ENCODE measurements at places on chromosomes 12 and 14. TPM values are rescaled to one million over a fixed set of nuclear protein-coding genes. Genes with fewer than 3 reads are reported as not detected.
A peak's percentile ranks its signal among the peaks of the same experiment; 100 is the strongest.

GRCh38 chr14:53152184-53152886 is 788 bp downstream of the DDHD1 start:
- peak; percentile 74 for DNase-seq

DNA sequence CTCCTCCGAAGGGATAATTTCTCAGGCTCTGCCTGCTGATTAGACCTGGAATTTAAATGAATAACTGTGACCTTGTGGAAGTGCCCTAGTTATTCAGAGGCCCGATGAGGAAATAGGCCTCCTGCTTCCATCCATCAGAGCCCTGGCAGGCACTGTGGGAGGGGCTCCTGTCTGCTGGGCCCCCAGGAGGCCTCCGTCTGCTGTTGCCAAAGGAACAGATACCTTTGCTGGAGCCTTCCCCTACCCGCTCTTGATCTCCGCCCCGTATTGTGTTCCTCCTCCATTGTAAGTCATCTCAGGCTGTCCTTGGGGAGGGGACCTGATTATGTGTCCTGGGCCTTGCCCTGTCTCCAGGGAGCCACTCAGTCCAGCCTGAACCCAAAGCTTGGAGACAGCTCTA is 112.3 kb downstream of the NRXN3 start:
- DNase-seq: no peak

DNA sequence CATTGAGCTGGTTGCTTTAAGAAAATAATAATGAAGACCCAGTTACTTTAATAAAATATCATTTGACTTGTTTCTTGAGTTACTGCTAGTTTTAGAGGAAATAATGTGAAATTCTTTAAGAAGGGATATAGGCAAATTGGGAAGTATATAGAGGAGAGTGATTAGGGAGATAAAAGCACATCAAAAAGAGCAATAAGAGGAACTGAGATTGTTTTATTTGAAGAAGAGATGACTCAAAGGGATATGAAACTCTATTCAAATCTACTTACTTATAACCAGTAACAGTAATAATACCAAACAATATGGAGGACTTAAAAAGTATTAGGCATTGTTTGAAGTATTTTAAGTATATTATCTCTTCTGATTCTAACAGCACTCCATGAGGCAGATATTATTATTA is 37.1 kb downstream of the LRRK2 start:
- DNase-seq: no peak

DNA sequence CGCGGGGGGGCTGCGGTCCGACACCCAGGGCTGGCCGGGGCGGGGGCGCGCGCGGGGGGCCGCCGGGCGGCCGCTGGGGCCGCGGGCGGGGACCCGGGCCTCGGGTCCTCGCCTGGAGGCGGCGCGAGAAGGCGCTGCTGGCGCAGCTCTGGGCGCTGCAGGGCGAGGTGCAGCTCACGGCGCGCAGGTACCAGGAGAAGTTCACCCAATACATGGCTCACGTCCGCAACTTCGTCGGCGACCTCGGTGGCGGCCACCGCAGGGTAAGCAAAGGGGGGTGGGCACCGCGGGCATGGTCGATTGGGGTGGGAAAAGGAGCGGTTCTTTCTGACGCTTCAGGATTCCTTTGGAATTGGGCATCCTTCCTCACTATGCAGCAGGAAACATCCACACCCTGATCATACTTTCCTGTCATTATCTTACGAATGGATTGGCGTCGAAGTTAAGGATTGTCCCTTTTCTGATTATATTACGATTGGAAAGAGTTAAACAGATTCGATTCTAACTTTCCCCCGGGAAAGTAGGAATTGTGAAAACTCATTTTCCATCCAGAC is 798 bp downstream of the PDZRN4 start:
- DNase-seq: peak; percentile 58

DNA sequence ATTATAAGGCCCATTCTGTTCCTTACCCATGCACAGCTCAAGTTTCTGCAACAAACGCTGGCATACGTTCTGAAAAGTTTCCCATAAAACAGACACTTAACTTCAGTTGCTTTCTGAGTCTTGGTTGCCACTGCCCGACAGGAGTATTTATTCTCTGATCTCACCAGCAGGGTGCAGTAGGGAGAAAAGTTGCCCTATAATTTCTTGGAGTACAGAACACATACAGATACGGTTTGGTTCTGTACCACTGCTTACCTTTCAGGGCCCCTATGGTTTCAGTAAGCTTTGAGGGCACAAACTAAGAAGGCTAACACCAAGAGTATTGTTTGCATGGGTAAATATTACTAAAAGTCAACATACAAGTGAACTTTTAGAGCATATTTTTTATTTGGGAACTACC is 77.9 kb downstream of the SPATA7 start:
- peak; percentile 53 for DNase-seq

GRCh38 chr12:124915239-124916236 is 1.1 kb upstream of the UBC start:
- no peak for DNase-seq

GRCh38 chr12:1857821-1858220 is 37.5 kb downstream of the LRTM2 start:
- DNase-seq: no peak

DNA sequence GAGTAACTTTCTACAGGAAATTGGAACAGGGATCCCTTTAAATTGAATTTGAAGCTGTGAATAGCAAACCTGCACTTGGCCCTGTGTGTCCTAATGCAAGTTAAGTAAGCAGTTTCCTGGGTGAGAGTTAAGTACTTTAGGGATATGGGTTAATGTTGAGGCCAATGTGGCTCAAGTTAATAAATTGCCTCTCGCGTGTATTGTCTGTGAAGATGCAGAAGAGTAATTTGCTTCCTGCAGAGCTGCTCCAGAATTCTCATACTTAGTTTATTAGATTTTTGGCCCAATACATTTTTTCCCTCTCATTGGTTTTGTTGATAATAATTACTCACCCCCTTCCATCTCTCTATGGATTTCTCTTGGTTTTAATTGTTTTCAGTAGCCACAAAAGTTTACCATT is 86.5 kb downstream of the SLC25A47 start:
- DNase-seq: no peak

GRCh38 chr12:104166465-104166864 is 28.5 kb upstream of the NFYB start:
- no peak for DNase-seq

GRCh38 chr14:101947577-101947903 is 16.8 kb upstream of the DYNC1H1 start:
- DNase-seq: no peak

GRCh38 chr12:95857156-95857555 is 1.6 kb upstream of the SNRPF start:
- peak; percentile 31 for DNase-seq

DNA sequence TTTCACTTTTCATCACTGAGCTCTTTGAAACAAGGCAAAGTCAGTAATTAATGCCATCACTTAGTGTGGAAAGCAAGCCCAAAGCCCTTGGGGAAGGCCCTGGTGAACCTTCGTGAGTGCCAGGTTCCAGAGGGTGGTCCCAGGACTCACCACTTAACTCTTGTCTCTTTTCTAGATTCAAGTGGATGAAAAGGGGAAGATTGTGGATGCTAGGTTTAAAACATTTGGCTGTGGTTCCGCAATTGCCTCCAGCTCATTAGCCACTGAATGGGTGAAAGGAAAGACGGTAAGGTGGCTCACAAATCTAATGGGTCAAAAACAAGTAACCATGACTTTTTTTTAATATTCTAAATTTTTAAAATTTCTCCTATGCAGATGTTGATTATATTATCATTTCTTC is 2.8 kb downstream of the ISCU start:
- no peak for DNase-seq

DNA sequence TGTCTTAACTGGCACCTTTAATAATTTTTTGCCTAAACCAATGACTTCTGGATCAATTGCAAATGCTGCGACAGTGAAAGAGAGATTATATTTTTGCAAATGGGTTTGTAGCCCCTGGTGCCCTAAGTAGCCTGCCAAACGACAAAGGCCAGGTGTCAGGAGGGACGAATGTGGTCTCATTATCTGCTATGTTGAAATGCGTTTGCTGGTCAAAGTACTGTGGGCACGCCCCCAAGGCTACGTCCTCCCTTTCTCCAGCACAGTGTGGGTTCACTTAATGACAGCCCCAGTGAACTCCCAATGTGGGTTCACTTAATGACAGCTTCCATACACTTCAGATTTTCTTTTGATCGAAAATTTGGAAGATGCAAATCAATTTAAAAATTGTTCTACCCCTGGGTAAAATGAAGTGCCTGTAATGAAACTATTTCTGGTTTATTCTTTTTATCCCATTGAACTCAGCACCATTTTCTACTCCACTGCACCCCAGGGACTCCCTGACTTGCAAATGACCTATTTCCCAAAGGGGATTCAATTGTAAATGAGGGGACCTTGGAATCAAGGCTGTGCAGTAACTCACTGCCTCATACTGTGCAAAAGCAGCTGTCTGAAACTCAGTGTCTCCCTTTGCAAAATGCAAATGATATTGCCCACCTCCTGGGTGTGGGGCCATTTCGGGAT is 1.4 kb downstream of the SERPINA11 start:
- DNase-seq: peak; percentile 53

GRCh38 chr14:36439766-36440165 is 80.3 kb downstream of the NKX2-1 start:
- DNase-seq: no peak

GRCh38 chr14:64857979-64858744 is 21.5 kb downstream of the SPTB start:
- no peak for DNase-seq

DNA sequence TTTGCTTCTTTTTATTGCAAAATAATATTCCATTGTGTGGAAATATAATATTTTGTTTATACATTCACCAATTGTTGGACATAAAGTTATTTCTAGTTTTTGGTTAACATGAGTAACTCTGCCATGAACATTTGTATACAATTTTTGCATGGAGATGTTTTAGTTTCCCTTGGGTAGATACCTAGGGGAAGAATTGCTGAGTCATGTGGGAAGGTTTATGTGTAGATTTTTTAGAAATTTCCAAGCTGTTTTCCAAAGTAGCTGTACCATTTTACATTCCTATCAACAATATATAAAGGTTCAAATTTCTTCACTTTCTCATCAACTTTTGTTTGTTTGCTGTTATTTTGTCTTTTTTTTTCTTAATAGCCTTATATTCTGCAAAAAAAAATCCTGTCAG is 664.7 kb upstream of the FBXO33 start:
- no peak for DNase-seq

CLEC7A gene
- 0.07 TPM for total RNA-seq

ZC2HC1C gene
- total RNA-seq: 2.7 TPM

OAS2 gene
- total RNA-seq: not detected

MANSC4 gene
- total RNA-seq: not detected

PRB2 gene
- total RNA-seq: not detected

PIP4K2C gene
- 26.0 TPM for total RNA-seq

ATXN3 gene
- 18.9 TPM for total RNA-seq

MYL6B gene
- 118 TPM for total RNA-seq

LBHD2 gene
- total RNA-seq: not detected

GRIN2B gene
- 0.10 TPM for total RNA-seq

OR6C3 gene
- not detected for total RNA-seq
